ENCODE measurements at places on chromosomes 3 and 15. TPM values are rescaled to one million over a fixed set of nuclear protein-coding genes. Genes with fewer than 3 reads are reported as not detected.
A peak's percentile ranks its signal among the peaks of the same experiment; 100 is the strongest.

- H3K36me3 ChIP-seq, result no peaks in the 10 kb centered on the region
- peak overlapping the region; percentile 56 for H3K4me3 ChIP-seq
- peaks cover 6% of the 10 kb centered on the region for H3K27me3 ChIP-seq
- peaks cover 32% of the 10 kb centered on the region for H3K4me1 ChIP-seq
- no peak for DNase-seq
Measured at GRCh38 chr15:74785194-74786032, 3.5 kb downstream of the CSK start.

- DNase-seq, result no peak
- no peaks in the 10 kb centered on the region for H3K36me3 ChIP-seq
- no peak overlapping the region for H3K4me3 ChIP-seq
- no peaks in the 10 kb centered on the region for H3K4me1 ChIP-seq
- peaks cover 2% of the 10 kb centered on the region for H3K27me3 ChIP-seq
Measured at GRCh38 chr3:112653881-112654300, 12.9 kb upstream of the CCDC80 start.

- H3K27ac ChIP-seq, result no peak overlapping the region
- H3K27me3 ChIP-seq, result no peaks in the 10 kb centered on the region
- H3K4me1 ChIP-seq, result peaks cover 11% of the 10 kb centered on the region
Measured at GRCh38 chr3:111961461-111962164, 17.2 kb upstream of the ABHD10 start.

- no peaks in the 10 kb centered on the region for H3K36me3 ChIP-seq
Measured at GRCh38 chr15:52737720-52738119, 52.4 kb downstream of the ONECUT1 start.

DNA sequence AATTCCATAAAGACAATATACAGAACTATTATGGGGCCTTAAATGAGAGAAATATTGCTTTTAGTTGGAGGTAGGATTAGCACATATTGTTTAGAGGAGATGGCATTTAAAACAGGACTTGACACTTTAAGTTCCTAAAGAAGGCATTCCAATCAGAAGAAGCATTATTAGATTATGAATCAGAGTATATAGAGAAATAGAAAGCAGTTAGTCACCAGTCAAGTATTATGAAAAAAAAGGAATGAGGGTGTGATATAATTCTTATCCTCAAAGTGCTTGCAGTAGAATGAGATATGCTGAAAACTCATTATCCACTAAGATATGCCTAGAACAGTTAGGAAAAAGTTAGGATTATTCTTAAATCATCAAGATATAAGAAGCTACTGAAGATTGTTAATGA is 456.2 kb downstream of the ZNF385D start:
- no peaks in the 10 kb centered on the region for H3K36me3 ChIP-seq
- H3K27me3 ChIP-seq, result no peaks in the 10 kb centered on the region
- no peak overlapping the region for H3K27ac ChIP-seq
- H3K4me3 ChIP-seq, result no peak overlapping the region
- DNase-seq, result no peak
- no peaks in the 10 kb centered on the region for H3K4me1 ChIP-seq

DNA sequence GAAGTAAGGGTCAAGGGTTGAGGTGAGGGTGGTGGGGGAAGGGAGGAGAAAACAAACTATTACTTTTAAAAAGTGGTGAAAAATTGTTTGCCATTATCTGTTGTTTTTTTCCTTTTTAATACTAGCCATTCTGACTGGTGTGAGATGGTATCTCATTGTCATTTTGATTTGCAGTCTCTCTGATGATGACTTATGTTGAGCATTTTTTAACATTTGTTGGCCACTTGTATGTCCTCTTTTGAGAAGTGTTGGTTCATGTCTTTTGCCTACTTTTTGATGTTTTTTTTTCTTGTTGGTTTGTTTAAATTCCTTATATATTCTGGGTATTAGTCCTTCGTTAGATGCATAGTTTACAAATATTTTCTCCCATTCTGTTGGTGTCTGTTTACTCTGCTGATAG is 185.9 kb upstream of the ANKRD28 start:
- H3K4me3 ChIP-seq, result no peak overlapping the region
- H3K27me3 ChIP-seq, result no peaks in the 10 kb centered on the region
- peaks cover 2% of the 10 kb centered on the region for H3K4me1 ChIP-seq
- no peak for DNase-seq

The OCA2 gene
- 1.7 TPM for total RNA-seq

The RHOV gene
- 1.8 TPM for total RNA-seq

The TMOD3 gene
- 29.2 TPM for total RNA-seq

The LTF gene
- total RNA-seq, result not detected

The PCSK6 gene
- total RNA-seq, result 3.8 TPM

Measured in glutamatergic neuron (in vitro differentiated cells).